Trophoblast cell (in vitro differentiated cells and primary cell): ENCODE measurements at places on chromosomes 2 and 18.
A peak's percentile ranks its signal among the peaks of the same experiment; 100 is the strongest.

DNA sequence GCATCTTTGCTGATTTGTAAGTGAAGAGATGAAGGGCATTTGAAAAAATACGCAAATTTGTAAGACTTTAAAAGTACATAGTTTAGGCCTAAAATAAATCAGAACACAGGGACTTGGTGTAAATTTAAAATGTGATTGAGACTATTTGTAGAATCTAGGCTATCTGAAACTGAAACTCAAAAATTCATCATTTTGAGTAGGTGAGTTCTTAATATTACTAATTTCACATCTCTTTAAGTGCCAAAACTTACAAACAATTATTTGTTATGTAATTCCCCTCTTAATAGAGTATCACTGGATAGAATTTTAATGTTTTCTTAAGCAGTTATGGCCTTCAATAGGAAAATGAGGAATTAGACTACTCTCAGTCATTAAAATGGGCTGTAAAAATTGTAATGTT lies 14.0 kb upstream of the HRH4 start:
- no peaks in the 10 kb centered on the region for H3K4me1 ChIP-seq
- peaks cover 11% of the 10 kb centered on the region for H3K36me3 ChIP-seq
- no peaks in the 10 kb centered on the region for H3K27me3 ChIP-seq

DNA sequence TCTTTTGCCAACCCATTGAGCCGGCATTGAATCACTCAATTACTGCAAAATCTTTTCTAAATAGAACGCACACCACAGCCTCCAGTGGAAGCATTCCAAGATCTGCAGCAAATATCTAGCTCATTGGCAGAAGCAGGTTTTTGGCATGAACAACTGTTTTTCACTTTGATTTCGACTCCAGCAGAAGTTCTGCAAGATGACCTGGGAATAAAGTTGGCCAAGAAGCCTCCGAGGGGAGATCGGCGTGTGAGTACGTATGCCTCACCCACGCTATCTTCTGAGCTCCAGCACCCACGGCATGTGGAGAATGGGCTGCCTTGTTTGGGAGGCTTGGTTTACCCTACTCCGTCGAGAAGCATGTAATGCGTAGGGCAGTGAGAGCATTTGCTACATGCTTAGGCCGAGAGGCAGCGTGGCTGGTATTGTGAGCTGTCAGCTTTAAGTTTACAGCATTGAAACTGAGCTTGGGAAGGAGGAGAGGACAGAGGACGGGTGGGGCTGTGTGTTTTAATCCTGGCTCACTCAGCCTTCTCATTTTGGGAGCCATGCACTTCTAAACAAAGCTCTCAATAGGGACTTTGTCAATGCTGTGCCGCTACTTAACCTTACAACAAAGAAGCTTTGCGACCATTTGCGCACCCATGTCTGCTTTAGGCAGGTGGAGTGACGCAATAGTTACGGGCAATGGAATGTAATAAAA lies 10.5 kb downstream of the PCARE start:
- DNase-seq, result peak; percentile 15
- H3K4me1 ChIP-seq, result no peaks in the 10 kb centered on the region
- no peaks in the 10 kb centered on the region for H3K36me3 ChIP-seq
- no peak overlapping the region for H3K27ac ChIP-seq
- H3K27me3 ChIP-seq, result no peaks in the 10 kb centered on the region
- H3K4me3 ChIP-seq, result no peak overlapping the region

GRCh38 chr18:68234131-68234530 lies 480.8 kb downstream of the TMX3 start:
- no peak overlapping the region for H3K4me3 ChIP-seq
- H3K27me3 ChIP-seq, result no peaks in the 10 kb centered on the region
- no peaks in the 10 kb centered on the region for H3K4me1 ChIP-seq
- H3K27ac ChIP-seq, result no peak overlapping the region
- no peak for DNase-seq

DNA sequence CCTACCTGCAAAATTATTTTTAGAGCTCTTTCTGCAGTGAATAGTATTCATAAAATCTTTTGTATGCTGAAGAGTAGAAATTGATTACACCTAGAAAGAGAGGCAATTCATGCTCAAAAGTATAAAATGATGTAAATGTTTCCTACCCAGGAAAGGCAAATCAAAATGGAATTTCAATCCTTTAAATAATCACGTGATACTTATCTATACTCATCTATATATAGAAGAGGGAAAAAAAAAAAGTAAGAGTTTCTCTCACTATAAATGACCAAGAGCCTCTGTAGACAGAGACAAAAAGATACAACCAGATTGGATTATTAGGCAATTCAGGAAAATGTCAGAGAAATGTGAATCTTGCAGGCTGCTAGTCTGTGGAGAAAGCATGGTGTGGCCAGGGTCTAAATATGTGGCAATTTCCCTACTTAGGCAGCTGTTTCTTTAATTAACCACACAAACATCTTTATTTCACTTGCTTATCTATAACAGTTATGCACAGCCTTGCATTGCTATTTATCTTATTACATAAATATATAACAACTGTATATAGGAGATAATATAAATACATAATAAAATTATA lies 39.5 kb downstream of the METTL8 start:
- no peaks in the 10 kb centered on the region for H3K36me3 ChIP-seq
- H3K4me1 ChIP-seq, result no peaks in the 10 kb centered on the region
- no peak overlapping the region for H3K4me3 ChIP-seq
- H3K27me3 ChIP-seq, result no peaks in the 10 kb centered on the region
- DNase-seq, result no peak
- no peak overlapping the region for H3K27ac ChIP-seq

- DNase-seq, result no peak
- no peak overlapping the region for H3K27ac ChIP-seq
- H3K4me3 ChIP-seq, result no peak overlapping the region
- peaks cover 5% of the 10 kb centered on the region for H3K36me3 ChIP-seq
- peaks cover 15% of the 10 kb centered on the region for H3K4me1 ChIP-seq
Measured at GRCh38 chr2:109601783-109602182, 12.0 kb downstream of the SEPTIN10 start.

DNA sequence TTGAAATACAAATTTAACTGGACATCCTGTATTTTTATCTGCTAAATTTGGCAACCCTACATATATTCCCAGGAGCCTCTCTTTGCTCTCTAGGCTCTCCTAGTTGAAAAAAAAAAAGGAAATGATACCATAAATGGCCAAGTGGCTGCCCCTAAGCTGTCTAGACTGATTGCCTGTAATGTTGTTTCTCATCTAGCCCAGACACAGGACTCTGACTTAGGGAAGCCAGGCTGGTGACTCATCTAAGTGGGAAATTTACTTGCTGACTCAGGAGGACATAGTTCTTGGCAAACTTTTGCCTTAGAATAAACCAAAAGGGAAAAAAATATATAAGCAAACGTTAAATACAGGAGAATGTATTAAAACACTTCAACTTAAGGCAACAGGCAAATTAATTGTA lies 14.6 kb upstream of the ITGAV start:
- H3K27ac ChIP-seq, result no peak overlapping the region
- peaks cover 10% of the 10 kb centered on the region for H3K4me1 ChIP-seq
- no peak overlapping the region for H3K4me3 ChIP-seq
- H3K36me3 ChIP-seq, result no peaks in the 10 kb centered on the region
- H3K27me3 ChIP-seq, result no peaks in the 10 kb centered on the region
- peak; percentile 89 for DNase-seq

DNA sequence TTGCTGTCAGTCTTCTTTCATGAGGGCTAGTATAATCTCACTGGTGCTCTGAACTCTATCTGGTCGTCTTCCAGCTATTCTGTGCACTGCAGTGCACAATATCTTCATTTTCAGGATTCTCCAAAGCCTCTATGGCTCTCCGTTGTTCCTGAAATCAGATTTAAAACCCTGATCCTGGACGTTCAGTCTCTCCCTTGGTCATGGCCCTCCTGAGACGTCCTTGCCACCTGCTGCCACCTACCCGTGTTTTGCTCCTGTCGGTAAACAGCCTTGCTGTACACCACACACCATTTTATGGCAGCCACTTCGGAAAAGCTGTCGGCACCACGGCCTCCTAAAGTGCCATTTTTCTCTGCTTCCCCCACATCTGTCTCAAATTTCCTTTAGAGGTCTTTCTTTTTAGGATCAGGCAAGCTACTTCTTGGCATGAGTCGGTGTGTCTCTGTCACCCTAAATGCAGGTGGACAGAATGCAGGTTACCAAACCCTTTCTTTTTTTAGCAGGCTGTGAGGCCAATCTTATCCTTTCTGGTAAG lies 170.0 kb downstream of the HRH4 start:
- H3K27ac ChIP-seq, result no peak overlapping the region
- H3K4me3 ChIP-seq, result no peak overlapping the region
- no peaks in the 10 kb centered on the region for H3K27me3 ChIP-seq
- DNase-seq, result no peak
- no peaks in the 10 kb centered on the region for H3K4me1 ChIP-seq
- H3K36me3 ChIP-seq, result no peaks in the 10 kb centered on the region

DNA sequence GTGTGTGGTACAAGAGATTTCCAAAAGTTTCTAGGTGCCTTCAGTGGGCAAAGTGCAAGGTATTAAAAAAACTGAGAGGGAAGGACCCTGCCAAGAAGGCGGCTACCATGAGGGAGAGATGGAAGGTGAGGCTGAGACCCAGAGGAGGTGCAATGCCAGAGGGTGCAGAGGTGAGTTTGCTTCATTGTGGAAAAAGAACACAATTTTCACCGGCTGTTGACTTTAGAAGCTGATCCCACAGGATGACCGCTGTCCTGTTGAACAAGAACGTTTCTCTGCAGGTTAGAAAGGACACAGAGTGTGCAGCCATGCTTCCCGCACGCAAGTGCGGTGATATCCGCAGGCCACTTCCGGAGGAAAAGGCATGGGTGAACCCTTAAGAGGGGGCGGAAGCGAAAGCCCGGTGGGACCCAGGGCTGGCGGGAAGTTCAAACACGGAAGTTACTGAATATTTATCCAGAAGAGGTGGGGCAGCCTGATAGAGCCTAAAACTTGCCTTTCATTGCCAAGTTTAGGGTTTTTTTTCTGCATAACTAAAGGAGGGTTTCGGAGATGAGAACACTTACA lies 16.6 kb downstream of the SP110 start:
- no peak overlapping the region for H3K27ac ChIP-seq
- H3K4me3 ChIP-seq, result no peak overlapping the region
- no peak for DNase-seq
- H3K36me3 ChIP-seq, result no peaks in the 10 kb centered on the region

DNA sequence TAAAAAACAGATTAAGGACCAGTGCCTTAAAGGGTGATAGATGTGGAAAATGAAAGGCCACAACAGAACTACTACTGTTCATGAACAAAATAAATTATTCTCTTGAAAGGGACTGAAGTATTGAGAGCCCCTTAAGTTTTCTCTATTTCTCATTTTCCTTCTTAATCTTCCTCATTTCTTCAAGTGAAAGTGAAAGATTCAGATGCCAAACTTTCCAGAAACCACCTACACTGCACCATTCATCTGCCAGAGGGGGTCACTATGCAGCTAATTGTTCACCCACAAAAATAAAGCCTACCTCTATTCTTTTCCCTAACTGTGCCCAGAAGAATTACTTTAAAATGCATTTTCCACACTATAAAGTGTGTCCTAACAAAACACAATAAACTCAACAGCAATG lies 140.1 kb downstream of the NR4A2 start:
- no peak overlapping the region for H3K27ac ChIP-seq
- H3K27me3 ChIP-seq, result no peaks in the 10 kb centered on the region
- H3K4me3 ChIP-seq, result no peak overlapping the region
- no peak for DNase-seq
- H3K36me3 ChIP-seq, result no peaks in the 10 kb centered on the region

DNA sequence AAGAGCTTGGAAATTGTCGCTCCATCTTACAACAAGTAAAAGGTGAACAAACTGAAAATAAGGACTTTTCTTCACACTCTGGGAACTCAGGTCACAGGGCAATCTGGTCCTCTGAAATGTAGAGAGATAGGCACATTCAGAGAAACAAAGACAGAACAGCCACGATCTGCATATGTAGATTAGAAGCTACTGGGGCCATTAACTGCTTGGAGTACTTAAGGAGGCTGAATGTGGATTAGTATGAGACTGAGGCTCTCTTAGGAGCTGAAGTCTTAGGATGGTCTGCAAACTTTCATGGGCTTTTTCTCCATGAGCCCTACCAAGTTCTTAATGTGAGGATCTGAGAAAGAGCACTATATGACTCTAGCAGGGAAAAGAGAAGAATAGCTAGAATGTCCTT lies 265.3 kb upstream of the NXPH2 start:
- no peak for DNase-seq
- H3K4me1 ChIP-seq, result no peaks in the 10 kb centered on the region
- peak overlapping the region; percentile 12 for H3K27ac ChIP-seq
- H3K36me3 ChIP-seq, result no peaks in the 10 kb centered on the region

GRCh38 chr2:169512525-169512924 lies 3.0 kb downstream of the KLHL41 start:
- no peaks in the 10 kb centered on the region for H3K27me3 ChIP-seq
- no peak for DNase-seq
- H3K4me3 ChIP-seq, result no peak overlapping the region
- H3K36me3 ChIP-seq, result no peaks in the 10 kb centered on the region
- H3K4me1 ChIP-seq, result no peaks in the 10 kb centered on the region

DNA sequence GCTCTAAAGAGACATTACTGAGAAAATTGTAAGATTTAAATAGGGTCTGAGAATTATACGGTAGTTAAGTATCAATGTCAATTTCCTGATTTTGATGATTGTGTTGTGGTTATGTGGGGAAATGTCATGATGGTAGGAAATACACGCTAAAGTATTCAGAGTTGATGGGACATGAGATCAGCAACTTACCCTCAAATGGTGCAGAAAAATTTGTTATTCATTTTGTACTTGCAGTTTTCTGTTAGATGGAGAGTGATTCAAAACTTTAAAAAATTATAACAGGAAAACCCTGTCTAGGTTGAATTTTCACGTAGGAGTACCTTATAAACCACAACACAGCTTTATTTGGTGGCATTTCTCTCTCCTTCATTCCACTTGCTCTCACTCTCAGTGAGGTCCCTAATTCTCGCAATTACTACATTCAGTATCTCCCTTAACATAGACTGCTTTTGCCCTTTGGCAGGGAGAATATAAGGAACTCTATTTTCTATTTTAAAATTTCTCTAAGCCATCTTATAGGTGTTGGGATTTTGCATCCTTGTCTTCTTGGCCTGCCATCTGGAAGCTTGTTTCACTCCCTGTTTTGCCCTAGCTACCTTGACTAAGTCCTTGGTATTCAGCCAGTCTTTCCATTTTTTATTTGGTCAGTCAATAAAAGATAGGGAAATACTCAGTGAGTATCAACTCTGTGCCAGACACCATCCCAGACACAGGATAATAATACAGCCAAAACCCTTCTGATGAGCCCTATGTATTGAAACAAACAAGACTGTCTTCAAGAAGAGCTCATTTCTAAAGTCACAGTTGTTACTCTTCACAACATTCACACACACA lies 550.6 kb upstream of the ACVR2A start:
- H3K4me1 ChIP-seq, result no peaks in the 10 kb centered on the region
- DNase-seq, result no peak
- no peaks in the 10 kb centered on the region for H3K27me3 ChIP-seq
- no peaks in the 10 kb centered on the region for H3K36me3 ChIP-seq
- no peak overlapping the region for H3K4me3 ChIP-seq

- no peak overlapping the region for H3K4me3 ChIP-seq
- H3K27me3 ChIP-seq, result no peaks in the 10 kb centered on the region
- DNase-seq, result no peak
Measured at GRCh38 chr2:241862775-241863535, 4.3 kb upstream of the PDCD1 start.
